A673 (cell line): ENCODE measurements at places on chromosomes 6 and 20. TPM values are rescaled to one million over a fixed set of nuclear protein-coding genes. Genes with fewer than 3 reads are reported as not detected.

DNA sequence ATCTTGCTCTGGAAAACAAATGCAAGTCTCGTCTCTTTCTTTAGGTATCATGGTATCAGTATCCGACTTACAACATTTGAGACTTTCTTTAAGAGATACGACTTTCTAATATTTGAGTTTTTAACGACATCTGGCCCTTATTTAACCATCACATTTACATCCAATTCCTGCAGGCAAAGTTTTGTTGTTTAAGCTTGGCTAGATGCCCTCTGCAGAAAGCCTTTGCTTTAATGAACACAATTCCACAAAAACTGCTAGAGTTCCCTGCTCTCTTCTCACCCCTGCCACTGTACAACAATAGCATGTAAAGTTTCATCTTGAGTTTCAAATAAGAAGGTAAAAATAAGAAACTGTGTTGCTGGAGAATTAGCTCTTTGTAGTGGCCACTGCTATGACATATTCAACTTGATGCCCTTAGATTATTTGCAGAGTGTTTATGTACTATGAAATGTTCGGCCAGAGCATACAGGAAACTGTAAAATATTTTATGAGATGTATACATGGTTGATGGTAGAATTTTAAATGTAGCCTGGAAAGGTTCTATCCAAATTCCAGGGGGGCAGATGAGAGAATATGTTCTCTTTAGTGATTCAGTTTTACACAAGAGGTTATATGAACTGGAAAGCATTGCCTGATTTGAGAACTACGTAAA is 438.6 kb downstream of the CDC5L start:
- H3K27me3 ChIP-seq: no peaks in the 10 kb centered on the region
- no peaks in the 10 kb centered on the region for H3K36me3 ChIP-seq
- peaks cover 34% of the 10 kb centered on the region for H3K4me1 ChIP-seq
- H3K4me3 ChIP-seq: no peak overlapping the region
- no peak overlapping the region for H3K27ac ChIP-seq

Gene MEI4
- not detected in 2 replicates for total RNA-seq

- no peak for DNase-seq
- H3K4me1 ChIP-seq: no peaks in the 10 kb centered on the region
- no peak overlapping the region for H3K27ac ChIP-seq
- H3K36me3 ChIP-seq: no peaks in the 10 kb centered on the region
- H3K4me3 ChIP-seq: no peak overlapping the region
- no peaks in the 10 kb centered on the region for H3K27me3 ChIP-seq
These were observed 246.6 kb downstream of the GRIK2 start for GRCh38 chr6:101640131-101640530.

DNA sequence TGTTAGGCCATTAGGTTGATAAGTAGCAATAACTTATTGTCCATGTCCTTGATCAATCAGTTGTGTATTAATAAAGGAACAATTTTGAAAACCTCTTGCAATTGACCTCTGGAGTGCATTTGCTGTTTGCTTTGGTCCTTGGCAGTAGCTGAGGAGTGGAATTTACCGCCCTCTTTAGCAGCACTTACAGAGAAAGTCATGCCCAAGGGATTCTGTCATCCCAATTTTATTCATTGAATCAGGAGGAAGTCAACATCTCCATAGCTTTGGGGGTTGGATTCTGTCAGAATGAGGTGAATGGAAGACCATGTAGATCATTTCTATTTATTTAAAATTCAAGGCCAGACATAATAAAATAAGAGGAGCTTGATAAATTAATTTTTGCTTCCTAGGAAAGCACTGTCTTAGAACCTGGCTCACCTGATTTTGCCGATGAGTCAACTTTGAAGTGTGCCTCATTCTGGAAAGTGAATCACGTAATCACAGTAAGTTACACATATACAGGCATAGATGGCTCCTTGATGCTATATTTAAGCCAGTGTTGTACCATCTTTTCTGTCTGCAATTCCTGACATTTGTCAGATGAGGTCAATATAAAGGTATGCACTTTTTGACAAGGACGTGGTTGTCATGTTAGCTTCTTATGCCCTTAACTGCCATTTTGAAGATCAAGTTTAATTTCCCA is 128.7 kb upstream of the MLIP start:
- no peaks in the 10 kb centered on the region for H3K27me3 ChIP-seq
- H3K4me3 ChIP-seq: no peak overlapping the region
- no peak overlapping the region for H3K27ac ChIP-seq
- peaks cover 29% of the 10 kb centered on the region for H3K4me1 ChIP-seq
- no peaks in the 10 kb centered on the region for H3K36me3 ChIP-seq
- DNase-seq: no peak

Gene THBD
- total RNA-seq: not detected in 2 replicates

GRCh38 chr6:37812841-37813240 is 6.7 kb upstream of the ZFAND3 start:
- H3K27me3 ChIP-seq: no peaks in the 10 kb centered on the region
- H3K4me1 ChIP-seq: peaks cover 11% of the 10 kb centered on the region
- H3K27ac ChIP-seq: no peak overlapping the region

Gene HS3ST5
- total RNA-seq: not detected in 2 replicates

GRCh38 chr20:8438748-8439147 is 306.7 kb downstream of the PLCB1 start:
- H3K27ac ChIP-seq: no peak overlapping the region
- H3K27me3 ChIP-seq: no peaks in the 10 kb centered on the region
- H3K36me3 ChIP-seq: no peaks in the 10 kb centered on the region
- H3K4me1 ChIP-seq: no peaks in the 10 kb centered on the region
- H3K4me3 ChIP-seq: no peak overlapping the region
- no peak for DNase-seq

Gene KHDRBS2
- total RNA-seq: not detected in 2 replicates

GRCh38 chr6:11040134-11040533 is 4.0 kb downstream of the ELOVL2 start:
- no peak overlapping the region for H3K27ac ChIP-seq
- no peaks in the 10 kb centered on the region for H3K27me3 ChIP-seq
- peaks cover 23% of the 10 kb centered on the region for H3K4me1 ChIP-seq
- H3K36me3 ChIP-seq: no peaks in the 10 kb centered on the region
- no peak for DNase-seq
- no peak overlapping the region for H3K4me3 ChIP-seq

GRCh38 chr6:39927159-39927558 is 7.1 kb downstream of the MOCS1 start:
- no peak for DNase-seq
- no peaks in the 10 kb centered on the region for H3K4me1 ChIP-seq
- H3K36me3 ChIP-seq: no peaks in the 10 kb centered on the region
- H3K27me3 ChIP-seq: no peaks in the 10 kb centered on the region
- H3K27ac ChIP-seq: no peak overlapping the region

DNA sequence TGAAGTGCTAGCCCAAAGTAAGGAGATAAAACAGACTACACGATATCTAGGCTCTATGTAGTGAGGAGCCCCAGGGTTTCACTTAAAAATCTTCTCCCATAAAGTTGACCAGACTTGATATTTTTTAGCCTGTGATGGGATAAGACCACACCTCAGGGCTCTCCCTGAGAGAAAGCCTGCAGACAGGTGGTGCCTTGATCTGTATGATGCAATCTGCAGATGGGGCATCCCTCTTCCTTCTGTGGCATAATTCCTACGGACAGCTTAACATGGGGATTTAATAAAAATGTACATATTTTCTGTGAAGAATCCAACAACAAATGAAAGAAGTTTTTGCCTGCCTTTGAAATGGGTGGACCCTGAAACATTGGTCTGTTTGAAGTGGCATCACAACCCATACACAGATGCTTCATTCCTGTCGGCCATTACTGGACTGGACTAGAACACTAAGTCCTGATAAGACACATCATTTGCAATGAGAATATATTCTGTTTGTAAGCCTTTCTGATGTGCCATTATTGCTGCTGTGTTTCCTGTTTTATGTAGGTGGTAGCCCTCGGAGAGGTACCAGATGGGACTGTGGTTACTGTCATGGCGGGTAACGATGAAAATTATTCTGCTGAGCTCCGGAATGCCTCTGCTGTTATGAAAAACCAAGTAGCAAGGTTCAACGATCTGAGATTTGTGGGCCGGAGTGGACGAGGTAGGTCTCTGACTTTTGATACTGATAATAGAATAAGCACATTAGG is 53.8 kb upstream of the SUPT3H start:
- peaks cover 63% of the 10 kb centered on the region for H3K4me1 ChIP-seq
- no peak overlapping the region for H3K4me3 ChIP-seq
- no peak overlapping the region for H3K27ac ChIP-seq
- H3K27me3 ChIP-seq: no peaks in the 10 kb centered on the region
- H3K36me3 ChIP-seq: no peaks in the 10 kb centered on the region

DNA sequence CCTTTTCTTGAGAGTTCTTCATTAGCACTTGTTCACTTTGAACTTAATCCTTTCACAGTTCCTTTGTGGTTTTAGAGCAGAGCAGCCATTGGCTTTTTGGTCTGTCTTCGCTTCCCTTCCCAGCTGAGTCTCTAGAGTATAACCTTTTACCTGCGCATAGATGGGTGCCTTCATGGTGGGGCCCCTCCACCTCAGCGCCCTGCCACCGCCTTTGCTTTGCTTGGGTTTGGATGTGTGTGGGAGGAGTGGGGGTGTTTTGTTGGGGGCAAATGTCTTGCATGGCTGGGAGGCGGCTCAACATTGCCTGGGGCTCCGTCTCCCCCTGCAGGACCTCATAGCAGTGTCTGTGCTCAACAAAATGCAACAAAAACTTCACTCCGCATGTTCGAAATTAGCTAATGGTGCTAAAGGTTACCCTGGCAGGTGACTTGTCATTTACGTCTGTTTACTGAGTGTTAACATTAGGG is 11.9 kb downstream of the PYGB start:
- H3K4me3 ChIP-seq: no peak overlapping the region
- no peak overlapping the region for H3K27ac ChIP-seq
- H3K36me3 ChIP-seq: peaks cover 5% of the 10 kb centered on the region
- H3K4me1 ChIP-seq: no peaks in the 10 kb centered on the region
- DNase-seq: no peak
- no peaks in the 10 kb centered on the region for H3K27me3 ChIP-seq

Gene FARS2
- total RNA-seq: 17.8 and 19.5 TPM in 2 replicates

- DNase-seq: peak; percentile 44
- H3K4me1 ChIP-seq: no peaks in the 10 kb centered on the region
- peaks cover 31% of the 10 kb centered on the region for H3K27me3 ChIP-seq
- no peaks in the 10 kb centered on the region for H3K36me3 ChIP-seq
- H3K4me3 ChIP-seq: peak overlapping the region; percentile 41
These were observed 17.9 kb upstream of the EXOC2 start for GRCh38 chr6:710601-711571.

DNA sequence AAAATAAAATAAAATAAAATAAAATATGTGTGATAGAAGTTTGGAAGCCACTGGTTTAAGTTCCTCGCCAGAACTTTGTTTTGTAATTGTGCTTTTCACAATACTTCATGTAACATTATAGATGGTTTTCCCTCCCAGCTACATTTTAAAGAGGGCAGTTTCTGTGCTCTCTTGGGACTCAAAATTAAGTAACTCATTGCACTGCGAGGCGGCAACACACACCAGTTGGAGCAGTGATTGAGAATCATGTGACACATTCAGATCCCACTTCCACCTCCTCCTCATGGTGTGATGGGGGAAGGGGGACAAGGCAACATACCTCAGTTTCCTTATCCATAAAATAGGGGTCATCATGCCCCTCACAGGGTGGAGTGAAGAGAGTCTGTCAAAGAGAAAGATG is 7.5 kb downstream of the C2 start:
- no peak overlapping the region for H3K27ac ChIP-seq
- H3K27me3 ChIP-seq: no peaks in the 10 kb centered on the region
- DNase-seq: no peak
- H3K4me3 ChIP-seq: no peak overlapping the region

Gene PAX1
- 0.09 and 0.50 TPM in 2 replicates for total RNA-seq

Gene DYNLT1
- 137 and 138 TPM in 2 replicates for total RNA-seq

DNA sequence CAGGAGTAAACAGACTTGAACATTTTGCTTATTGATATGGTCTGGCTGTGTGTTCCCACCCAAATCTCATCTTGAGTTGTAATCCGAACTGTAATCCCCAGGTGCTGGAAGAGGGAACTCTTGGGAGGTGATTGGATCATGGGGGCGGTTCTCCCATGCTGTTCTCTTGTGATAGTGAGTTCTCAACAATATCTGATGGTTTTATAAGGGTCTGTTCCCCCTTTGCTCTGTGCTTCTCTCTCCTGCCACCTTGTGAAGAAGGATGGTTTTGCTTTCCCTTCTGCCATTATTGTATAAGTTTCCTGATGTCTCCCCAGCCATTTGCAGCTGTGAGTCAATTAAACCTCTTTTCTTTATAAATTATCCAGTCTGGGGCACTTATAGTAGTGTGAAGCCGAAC is 40.0 kb downstream of the MYLIP start:
- no peak overlapping the region for H3K4me3 ChIP-seq
- peak; percentile 62 for DNase-seq
- no peak overlapping the region for H3K27ac ChIP-seq
- H3K27me3 ChIP-seq: no peaks in the 10 kb centered on the region
